ENCODE measurements at places on chromosomes 5 and 9. TPM values are rescaled to one million over a fixed set of nuclear protein-coding genes. Genes with fewer than 3 reads are reported as not detected.

The ARID3C gene
- total RNA-seq, result 2.6 TPM

The TYRP1 gene
- total RNA-seq, result not detected

The ZNF454 gene
- 0.33 TPM for total RNA-seq

The GARIN3 gene
- not detected for total RNA-seq

The ARAP3 gene
- total RNA-seq, result 4.7 TPM

DNA sequence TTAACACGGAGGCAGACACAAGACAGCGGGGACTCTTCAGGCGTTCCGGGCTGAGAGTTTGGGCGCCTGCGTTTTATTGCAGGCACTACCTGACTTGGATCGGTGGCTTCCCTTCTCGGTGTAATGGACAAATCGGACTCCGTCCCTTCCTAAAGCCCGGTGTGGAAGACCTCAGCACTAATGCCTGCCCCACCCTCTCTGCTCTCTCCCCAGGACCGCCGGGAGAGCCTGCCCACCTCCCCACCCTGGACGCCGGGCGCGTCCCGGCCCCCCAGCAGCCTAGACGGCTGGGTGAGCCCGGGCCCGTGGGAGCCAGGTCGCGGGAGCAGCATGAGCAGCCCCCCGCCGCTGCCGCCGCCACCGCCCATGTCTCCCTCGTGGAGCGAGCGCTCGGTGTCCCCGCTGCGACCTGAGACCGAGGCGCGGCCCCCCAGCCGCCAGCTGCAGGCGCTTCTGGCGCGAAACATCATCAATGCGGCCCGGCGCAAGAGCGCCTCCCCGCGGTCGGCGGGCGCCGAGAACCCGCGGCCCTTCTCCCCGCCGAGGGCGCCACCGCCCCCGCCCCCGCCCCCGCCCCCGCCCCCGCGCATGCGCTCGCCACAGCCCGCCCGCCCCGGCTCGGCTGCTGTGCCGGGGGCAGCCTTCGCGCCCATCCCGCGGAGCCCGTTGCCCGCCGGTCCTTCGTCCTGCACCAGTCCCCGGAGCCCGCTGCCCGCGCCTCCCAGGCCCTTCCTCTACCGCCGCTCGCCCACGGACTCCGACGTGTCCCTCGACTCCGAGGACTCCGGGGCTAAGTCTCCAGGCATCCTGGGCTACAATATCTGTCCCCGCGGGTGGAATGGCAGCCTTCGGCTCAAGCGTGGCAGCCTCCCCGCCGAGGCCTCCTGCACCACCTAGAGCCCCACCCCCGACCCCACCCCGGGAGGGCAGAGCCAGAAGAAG, 4.6 kb upstream of the MYOZ3 start:
- H3K27me3 ChIP-seq, result no peaks in the 10 kb centered on the region
- DNase-seq, result peak; percentile 83
- peaks cover 25% of the 10 kb centered on the region for H3K4me1 ChIP-seq
- H3K27ac ChIP-seq, result peak overlapping the region; percentile 34
- peaks cover 6% of the 10 kb centered on the region for H3K36me3 ChIP-seq

GRCh38 chr5:151238303-151238741, 14.4 kb upstream of the CCDC69 start:
- H3K27me3 ChIP-seq, result no peaks in the 10 kb centered on the region
- peaks cover 9% of the 10 kb centered on the region for H3K4me1 ChIP-seq
- H3K36me3 ChIP-seq, result no peaks in the 10 kb centered on the region
- no peak for DNase-seq

DNA sequence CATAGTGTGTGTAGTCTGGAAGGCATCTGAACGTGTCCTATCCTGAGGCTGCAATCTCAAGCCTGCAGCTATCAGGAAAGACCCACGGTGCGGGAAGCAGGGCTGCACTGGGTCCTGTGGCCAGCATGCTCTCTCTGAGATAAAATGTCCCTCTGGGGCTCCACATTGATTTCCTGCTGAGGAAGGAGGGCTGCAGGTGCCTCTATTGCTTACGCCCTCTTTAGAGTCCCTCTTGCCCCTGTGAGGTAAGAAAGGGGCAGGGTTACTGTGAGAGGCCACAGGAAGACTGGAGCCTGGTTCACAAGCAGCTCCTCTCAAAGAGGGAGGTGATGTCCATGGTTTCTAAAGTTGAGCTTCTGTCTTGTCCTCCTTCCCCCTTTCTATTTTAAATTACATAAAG, 299.9 kb upstream of the RFX3 start:
- no peak for DNase-seq
- no peak overlapping the region for H3K4me3 ChIP-seq
- H3K27me3 ChIP-seq, result no peaks in the 10 kb centered on the region
- H3K27ac ChIP-seq, result no peak overlapping the region
- H3K36me3 ChIP-seq, result no peaks in the 10 kb centered on the region
- no peaks in the 10 kb centered on the region for H3K4me1 ChIP-seq

DNA sequence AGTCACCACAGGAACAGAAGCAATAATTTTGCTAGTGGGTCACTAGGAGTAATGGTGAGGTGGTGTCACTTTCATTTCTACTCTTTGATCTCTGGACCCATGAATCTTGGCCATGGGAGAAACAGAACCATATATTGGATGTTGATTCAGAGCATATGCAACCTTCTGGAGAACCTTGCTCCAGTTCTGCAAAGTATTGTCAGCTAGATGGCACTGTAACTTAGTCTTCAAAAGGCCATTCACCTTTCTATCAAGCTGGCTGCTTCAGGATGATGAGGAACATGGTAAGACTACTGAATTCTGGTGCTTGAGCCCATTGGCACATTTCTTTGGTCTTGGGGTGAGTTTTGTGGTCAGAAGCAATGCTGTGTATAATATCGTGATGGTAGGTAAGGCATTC, 129.1 kb upstream of the FBN2 start:
- no peaks in the 10 kb centered on the region for H3K4me1 ChIP-seq
- no peak for DNase-seq
- H3K27ac ChIP-seq, result no peak overlapping the region
- no peaks in the 10 kb centered on the region for H3K36me3 ChIP-seq
- no peak overlapping the region for H3K4me3 ChIP-seq

- no peaks in the 10 kb centered on the region for H3K4me1 ChIP-seq
- no peak for DNase-seq
- no peak overlapping the region for H3K4me3 ChIP-seq
- no peaks in the 10 kb centered on the region for H3K27me3 ChIP-seq
- no peak overlapping the region for H3K27ac ChIP-seq
- no peaks in the 10 kb centered on the region for H3K36me3 ChIP-seq
Observed at GRCh38 chr9:76561900-76562299, 102.9 kb downstream of the GCNT1 start.

- H3K27ac ChIP-seq, result no peak overlapping the region
- no peaks in the 10 kb centered on the region for H3K36me3 ChIP-seq
- DNase-seq, result no peak
- no peak overlapping the region for H3K4me3 ChIP-seq
- H3K27me3 ChIP-seq, result no peaks in the 10 kb centered on the region
- no peaks in the 10 kb centered on the region for H3K4me1 ChIP-seq
Observed at GRCh38 chr9:82679472-82679871, 383.5 kb downstream of the RASEF start.

DNA sequence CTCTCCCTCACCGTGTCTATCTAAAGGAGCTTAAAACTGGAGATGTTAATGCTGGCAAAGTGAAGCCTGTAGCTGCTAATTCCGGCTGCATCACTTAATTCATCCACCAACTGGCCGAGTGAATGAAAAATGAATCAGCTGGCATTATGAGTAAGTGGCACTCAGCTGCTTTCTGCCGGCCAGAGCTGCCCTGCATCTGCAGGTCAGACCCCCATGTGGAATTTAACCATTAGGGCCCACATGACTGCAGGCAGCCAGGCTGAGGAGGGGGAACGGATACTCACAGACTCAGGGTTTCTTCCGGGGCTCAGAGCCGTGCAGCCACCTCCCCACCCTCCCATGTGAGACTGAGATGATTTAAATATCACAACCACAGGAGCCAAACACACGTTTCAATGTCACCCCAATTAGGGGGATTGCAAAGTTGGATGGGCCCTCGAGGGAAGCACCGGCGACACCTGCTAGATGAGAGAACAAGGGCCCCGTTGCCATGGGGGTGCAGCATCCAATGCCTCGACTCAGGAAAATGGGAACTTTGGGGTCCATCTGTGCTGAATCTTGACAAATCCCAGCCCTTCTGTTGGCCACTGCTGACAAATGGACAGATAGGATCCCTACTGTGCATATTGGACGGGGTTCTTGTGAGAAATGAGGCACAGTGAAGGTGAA, 115.6 kb upstream of the ALDH1B1 start:
- DNase-seq, result no peak
- no peaks in the 10 kb centered on the region for H3K36me3 ChIP-seq
- no peak overlapping the region for H3K27ac ChIP-seq
- H3K4me1 ChIP-seq, result no peaks in the 10 kb centered on the region
- H3K27me3 ChIP-seq, result no peaks in the 10 kb centered on the region
- no peak overlapping the region for H3K4me3 ChIP-seq

DNA sequence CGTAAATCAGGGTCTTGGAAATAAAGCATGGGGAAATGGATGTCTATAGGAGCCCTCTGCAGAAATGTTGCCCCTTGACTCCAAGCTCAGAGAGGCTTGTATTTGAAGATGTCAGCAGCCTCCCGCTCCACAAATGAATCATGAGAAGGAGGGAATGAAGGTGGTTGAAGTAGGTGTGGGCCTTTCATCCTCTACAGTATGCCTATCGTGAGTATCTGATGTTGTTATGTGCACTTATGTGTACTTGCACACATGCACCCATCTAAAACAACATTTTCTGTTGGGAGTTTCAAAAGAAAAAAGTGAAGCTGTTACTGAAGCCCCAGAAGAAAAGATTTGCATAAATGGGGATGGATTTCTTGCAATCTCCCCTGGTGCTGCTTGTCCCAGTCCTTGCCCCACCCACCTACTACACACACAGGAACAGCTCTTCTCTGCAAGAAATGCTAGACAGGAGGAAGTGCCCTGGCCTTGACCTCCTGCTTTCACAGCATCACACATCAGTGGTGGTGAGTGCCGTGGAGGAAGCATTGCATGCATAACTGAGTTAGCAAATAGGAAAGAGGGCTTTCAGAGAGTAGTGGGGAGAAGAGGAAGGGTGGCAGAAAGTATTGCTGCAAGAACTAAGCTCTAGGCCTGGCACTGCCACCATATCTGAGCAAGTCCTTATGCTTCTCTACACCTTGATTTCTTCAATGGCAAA, 156.1 kb downstream of the SNX18 start:
- no peaks in the 10 kb centered on the region for H3K4me1 ChIP-seq
- no peaks in the 10 kb centered on the region for H3K36me3 ChIP-seq
- no peak for DNase-seq
